ENCODE measurements at places on chromosomes 12 and 14. TPM values are rescaled to one million over a fixed set of nuclear protein-coding genes. Genes with fewer than 3 reads are reported as not detected.

DNA sequence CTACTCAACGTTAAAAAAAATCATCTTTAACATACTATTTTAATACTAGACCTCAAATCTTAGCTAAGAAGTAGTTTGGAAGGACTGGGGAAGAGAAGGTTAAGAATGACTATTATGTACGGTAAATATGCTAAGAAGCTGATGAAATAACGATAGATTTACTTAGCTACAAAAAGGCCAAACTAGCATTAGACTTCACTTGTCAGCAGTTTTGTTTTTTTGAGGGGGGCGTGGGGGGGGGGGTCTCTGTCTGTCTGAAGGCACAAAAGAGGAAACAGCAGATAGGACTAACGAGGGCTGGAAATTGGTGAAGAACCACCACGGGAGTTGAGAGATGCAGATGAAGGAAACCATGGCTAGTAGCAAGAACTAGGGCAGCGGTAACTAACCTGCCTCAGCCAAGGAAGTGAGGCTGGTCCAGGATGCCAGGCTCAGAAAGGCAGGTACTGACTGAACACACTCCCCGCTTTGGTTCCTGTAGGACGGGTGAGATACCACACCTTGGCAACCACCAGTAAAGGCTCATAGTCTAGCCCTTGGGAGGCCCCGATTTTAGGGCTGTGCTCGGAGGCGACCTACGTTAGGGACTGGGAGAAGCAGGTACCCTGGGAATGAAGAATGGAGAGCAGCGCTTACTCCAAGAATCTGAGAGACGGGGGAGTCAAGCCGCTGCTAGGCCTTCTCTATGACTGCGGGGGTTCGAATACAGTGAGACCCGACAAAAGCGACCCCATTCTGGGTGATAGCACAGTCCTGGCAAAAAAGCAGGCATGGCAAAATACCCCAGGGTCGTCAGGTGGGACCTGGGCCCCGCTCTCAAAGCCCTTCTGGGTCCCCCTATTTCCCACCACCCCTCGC is 675 bp downstream of the NEDD8 start:
- H3K36me3 ChIP-seq: peaks cover 6% of the 10 kb centered on the region
- peaks cover 15% of the 10 kb centered on the region for H3K4me1 ChIP-seq
- no peaks in the 10 kb centered on the region for H3K27me3 ChIP-seq
- DNase-seq: no peak
- peak overlapping the region; percentile 89 for H3K27ac ChIP-seq

GRCh38 chr12:115988212-115988611 is 289.3 kb downstream of the MED13L start:
- H3K4me1 ChIP-seq: no peaks in the 10 kb centered on the region
- H3K36me3 ChIP-seq: peaks cover 3% of the 10 kb centered on the region
- H3K27me3 ChIP-seq: no peaks in the 10 kb centered on the region
- no peak overlapping the region for H3K4me3 ChIP-seq
- DNase-seq: no peak
- no peak overlapping the region for H3K27ac ChIP-seq

DNA sequence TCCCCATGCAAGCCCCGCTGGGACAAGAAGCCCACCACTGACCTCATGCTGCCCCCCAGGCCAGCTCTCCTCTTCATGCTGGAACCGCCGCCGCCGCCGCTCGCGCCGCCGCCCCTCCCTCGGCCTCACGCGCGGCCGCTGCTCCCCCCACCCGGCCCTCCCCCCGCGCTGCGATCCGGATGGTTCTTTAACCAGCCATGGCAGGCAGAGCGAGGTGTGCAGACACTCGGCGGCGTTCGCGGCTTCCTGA is at the start of gene DCAF5:
Gene DCAF5 (minus strand): TSS at position 218 of the 250 bp plus-strand sequence. CDS start 141 bp downstream, at position 77.
- H3K27me3 ChIP-seq: no peaks in the 10 kb centered on the region
- H3K4me1 ChIP-seq: peaks cover 11% of the 10 kb centered on the region
- no peaks in the 10 kb centered on the region for H3K36me3 ChIP-seq
- H3K27ac ChIP-seq: peak within 1 kb of the TSS; percentile 78
- DNase-seq: no peak
- H3K4me3 ChIP-seq: peak within 1 kb of the TSS; percentile 90

DNA sequence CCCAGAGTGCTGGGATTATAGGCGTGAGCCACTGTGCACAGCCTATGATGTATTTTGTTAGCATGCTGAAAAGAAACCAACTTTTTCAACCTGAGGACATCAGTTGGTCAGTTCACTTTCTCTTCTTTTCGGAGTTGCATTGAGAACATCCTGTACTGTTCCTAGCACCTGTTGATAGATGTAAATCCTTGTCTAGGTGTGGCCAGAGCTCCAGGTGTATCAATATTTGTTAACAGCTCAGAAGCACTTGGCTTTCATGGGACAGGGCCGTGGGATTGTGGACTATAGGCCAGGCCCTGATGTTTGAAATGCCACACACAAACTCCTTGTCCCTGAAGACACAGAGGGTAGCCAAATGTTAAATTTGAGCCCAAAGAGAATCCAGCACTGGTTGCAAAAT is 14.9 kb downstream of the HCAR2 start:
- no peak overlapping the region for H3K4me3 ChIP-seq
- no peaks in the 10 kb centered on the region for H3K4me1 ChIP-seq
- no peaks in the 10 kb centered on the region for H3K27me3 ChIP-seq
- no peak overlapping the region for H3K27ac ChIP-seq
- H3K36me3 ChIP-seq: no peaks in the 10 kb centered on the region

GRCh38 chr12:109739747-109740693 is 26.4 kb downstream of the FAM222A start:
- H3K4me3 ChIP-seq: no peak overlapping the region
- no peak overlapping the region for H3K27ac ChIP-seq
- no peak for DNase-seq
- H3K4me1 ChIP-seq: no peaks in the 10 kb centered on the region
- H3K27me3 ChIP-seq: peaks cover 1% of the 10 kb centered on the region

DNA sequence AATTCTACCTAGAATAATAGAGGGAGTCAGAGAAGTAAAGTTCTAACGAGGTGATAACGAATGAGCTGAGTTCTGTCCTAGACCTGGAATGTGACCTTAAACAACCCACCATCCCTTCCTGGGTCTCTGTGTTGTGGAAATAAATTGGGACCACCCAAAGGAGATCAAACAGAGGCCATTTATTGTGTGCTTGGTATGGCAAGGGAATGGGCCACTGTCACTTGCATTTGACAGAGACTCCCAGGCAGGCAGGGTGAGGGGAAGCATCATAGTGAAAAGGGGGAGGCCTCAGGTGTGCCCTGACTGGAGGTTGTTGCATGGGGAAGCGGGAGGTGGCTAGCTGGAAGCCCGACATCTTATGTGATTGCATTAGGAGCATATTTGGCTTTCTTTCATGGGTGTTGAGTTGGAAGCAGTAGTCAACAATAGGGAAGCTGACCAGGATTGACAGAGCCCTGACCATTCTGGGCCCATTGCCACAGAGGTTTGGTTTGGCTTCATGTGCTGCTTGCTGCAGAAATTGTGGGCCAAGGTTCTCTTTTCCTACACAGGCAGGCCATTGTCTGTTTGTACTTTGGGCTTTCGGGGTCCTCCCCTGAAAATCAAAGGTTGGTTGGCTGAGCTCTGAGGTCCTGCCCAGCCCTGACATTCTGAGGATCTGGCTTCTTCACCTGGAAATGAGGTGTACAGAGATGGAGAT is 17.6 kb upstream of the FAM181A start:
- no peak for DNase-seq
- no peaks in the 10 kb centered on the region for H3K36me3 ChIP-seq
- no peaks in the 10 kb centered on the region for H3K4me1 ChIP-seq
- H3K4me3 ChIP-seq: no peak overlapping the region
- H3K27me3 ChIP-seq: no peaks in the 10 kb centered on the region

ACYP1 gene
- total RNA-seq: 7.4 TPM

KCNA1 gene
- not detected for total RNA-seq

KLRK1 gene
- total RNA-seq: not detected

PRKD1 gene
- 15.9 TPM for total RNA-seq

PKP2 gene
- total RNA-seq: under 0.01 TPM

OAS2 gene
- total RNA-seq: 2.3 TPM
